ENCODE measurements at places on chromosomes 5 and 9. TPM values are rescaled to one million over a fixed set of nuclear protein-coding genes. Genes with fewer than 3 reads are reported as not detected.

IPPK gene
- total RNA-seq, result 18.0 TPM

CNTLN gene
- 10.1 TPM for total RNA-seq

SMIM23 gene
- total RNA-seq, result not detected

SLC27A6 gene
- 1.9 TPM for total RNA-seq

NDOR1 gene
- total RNA-seq, result 5.1 TPM

DNA sequence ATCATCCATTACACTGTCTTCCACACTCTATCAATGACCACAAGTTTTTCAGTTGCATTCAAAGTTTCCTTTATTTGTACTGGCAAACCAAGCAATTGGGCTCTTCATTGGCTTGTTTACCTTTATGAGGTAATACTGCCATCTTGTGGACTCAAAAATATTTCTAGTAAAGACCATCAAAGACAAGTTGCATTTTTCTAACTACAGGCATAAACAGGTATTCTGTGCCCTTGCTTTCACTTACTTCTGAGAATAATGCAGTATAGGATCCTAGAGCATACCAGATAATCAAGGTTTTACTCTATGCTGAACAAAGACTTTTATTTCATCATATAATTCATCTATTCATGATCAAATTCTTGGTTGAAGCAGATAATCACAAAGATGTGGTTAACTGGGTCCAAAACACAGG is 173.7 kb upstream of the POU5F2 start:
- DNase-seq, result peak; percentile 70

- DNase-seq, result no peak
Measured at GRCh38 chr5:170464280-170465127, 39.3 kb upstream of the KCNIP1 start.

DNA sequence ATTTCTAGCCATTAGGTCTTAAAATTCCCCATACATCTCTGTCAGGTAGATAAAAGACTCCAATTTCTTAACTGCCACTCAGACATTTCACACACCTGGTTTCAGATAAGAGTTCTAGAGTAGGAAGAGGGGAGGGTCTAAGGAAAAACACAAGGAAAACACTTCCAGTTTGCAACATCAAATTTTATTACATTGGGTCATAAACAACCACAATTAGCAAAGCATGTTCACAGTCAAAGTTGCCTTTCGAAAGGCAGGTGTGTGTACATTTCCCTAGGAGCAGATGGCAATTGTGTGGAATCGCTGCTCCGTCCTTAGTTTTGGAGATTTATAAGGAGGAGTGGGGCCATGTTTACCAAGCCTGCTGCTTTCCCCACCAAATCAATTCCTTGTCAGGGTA is 120.8 kb downstream of the DMRT2 start:
- no peak for DNase-seq

GRCh38 chr9:5185220-5185840 is at the start of gene INSL6:
Gene INSL6, minus strand, starts transcription at chr9:5185639. Its CDS starts 37 bp downstream, at chr9:5185602.
- no peak for DNase-seq

- DNase-seq, result no peak
Measured at GRCh38 chr9:113915817-113916434, 39.8 kb downstream of the ZNF618 start.

DNA sequence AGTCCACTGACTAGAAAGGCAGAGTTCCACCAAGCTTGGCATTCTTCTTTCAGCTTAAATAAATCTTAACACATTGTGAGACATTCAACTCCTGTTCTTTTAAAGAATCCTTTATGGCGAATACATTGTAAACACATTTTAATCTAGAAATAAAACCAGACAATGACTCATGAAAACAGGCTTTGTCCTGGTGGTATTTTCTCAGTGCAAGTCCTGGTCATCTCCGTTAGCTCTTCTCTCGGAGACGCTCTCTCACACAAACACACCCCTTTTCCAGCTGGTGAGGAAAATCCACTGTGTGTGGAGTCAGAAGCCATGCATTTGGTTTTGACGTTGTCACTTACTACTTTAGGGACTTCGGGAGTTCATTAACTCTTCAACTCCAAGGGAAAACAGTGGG is 140.4 kb downstream of the AUH start:
- no peak for DNase-seq

DNA sequence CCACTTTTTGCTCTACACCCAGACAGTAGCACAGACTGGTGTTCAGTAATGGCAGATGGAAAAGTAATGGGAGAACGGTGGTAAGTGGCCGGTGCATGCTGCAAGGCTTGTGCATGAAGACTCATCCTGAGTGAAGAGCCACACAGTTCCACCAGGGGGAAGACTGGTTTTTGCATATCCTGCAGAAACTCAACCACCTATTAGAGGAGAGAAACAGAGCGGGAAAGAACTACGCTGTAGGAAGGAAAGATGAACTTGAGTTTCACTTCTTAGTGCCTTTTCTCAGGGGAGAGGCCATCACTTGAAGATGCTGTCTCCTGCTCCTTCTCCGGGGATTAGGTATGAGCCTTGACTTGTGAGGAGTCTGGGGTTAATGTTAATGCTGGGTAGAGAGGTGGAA is 9.4 kb upstream of the PRSS3 start:
- peak; percentile 11 for DNase-seq

DNA sequence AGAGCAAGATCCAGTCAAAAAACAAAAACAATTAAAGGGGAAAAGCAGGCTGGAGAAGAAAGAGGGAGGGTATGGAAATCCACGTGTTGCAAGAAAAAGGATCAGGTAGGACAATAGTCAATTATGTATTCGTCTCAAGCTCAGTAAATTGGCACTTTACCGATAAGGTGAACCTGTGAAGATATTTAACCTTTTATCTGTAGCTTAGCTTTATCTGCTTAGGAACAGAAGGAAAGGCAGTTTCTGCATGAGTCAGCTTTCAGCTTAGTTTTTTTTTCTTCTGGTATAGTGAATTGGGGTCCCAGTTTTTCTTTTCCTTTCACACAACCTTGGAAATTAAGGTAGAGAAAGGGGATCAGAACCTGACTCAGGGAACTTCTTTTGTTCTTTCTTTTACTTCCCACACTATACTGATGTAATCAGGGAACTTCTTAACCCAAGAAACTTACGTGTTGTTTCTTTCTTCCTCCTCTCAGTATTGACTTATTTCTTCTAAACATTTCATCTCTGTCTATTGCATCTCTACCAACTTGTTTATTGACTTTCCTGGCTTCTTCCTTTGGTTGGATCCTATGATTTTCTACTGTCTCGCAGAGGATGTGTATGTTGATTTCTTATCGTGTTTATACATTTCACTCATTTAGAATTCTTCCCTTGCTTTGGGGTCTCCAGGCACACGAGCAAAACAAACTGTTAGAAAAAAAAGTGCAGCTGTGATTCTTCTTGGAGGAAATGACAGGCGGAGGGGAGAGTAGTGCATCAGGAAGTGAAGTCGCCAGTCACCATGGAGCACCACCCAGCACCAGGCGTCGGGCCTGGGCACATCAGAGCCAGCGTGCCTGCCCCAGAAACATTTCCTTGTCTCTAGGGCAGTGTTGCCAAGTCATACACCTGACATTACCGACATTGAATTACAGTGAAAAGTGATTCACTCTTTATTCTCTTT is 123.0 kb upstream of the LHFPL2 start:
- DNase-seq, result no peak
